ENCODE measurements at places on chromosomes 1 and 21.
A peak's percentile ranks its signal among the peaks of the same experiment; 100 is the strongest.

DNA sequence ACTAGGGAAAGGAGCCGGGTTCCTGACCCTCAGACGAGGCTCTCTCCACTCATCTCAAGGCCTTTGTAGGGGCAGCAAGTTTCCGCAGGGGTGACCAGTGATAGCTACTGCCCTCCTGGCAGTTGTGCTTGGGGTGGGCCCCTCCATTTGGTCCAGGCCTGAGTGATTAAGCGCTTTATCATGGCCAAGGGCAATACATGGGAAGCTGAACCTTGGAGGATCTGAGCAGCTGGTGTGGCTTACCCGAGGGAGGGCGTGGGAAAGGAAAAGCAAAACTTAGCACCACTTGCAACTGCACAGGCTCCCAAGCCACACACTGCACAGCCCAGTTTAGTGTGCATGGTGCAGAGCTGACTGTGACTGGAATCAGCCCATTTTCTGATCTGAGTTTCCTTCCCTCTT is 47.8 kb downstream of the GADD45A start:
- peak; percentile 90 for DNase-seq

- DNase-seq, result no peak
These were observed 19.6 kb downstream of the CAPN8 start for GRCh38 chr1:223645903-223646302.

GRCh38 chr1:172727956-172728603 is 69.2 kb downstream of the FASLG start:
- peak; percentile 2 for DNase-seq

DNA sequence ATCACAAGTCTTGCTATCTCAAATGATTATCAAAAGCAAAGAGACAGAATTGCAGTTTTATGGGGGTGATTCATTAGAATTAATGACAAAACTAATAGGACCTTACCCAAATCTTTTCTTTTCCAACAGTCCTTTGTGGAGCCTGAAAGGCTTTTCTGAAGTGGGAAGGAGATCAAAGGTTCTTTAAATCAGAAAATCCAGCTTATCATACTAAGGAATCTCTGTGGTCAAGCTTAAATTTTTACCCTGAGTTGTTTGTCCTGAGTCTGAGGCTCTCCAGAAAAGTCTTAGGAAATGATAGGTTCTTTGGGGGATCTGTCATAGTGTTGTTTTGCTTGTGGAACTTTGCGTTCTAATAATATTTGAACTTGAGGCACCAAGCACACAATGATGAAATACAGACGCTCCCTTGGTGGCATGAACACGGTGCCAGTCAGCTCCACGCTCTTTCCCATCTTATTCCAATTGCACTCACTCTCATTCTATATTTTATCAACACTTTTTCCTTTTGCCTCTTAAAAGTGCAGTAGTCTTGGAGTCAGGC is 38.0 kb upstream of the COL24A1 start:
- no peak for DNase-seq

DNA sequence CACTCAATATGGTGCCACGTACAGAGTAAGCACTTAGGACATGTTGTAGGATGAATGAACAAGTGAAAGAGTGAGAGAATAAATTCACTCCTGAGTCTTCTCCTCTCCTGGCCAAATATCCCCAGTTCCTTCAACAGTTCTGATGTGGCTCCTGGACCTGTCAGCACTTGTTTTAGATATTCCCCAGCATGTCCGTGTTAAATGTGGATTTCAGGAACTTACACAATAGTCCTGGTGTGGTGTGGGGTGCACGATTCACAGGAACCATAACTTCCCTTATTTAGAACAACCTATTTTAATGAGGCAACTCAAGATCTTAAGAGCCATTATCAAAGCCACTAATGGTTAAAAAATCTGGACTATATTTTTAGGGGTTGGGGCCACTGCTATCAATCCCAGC is 39.0 kb upstream of the MYSM1 start:
- no peak for DNase-seq

- peak; percentile 84 for DNase-seq
These were observed 1.1 kb downstream of the HTR6 start for GRCh38 chr1:19665496-19666465.

- no peak for DNase-seq
These were observed 2.7 kb downstream of the USP25 start for GRCh38 chr21:15732290-15732995.

- no peak for DNase-seq
These were observed 135.3 kb upstream of the EDN2 start for GRCh38 chr1:41619511-41620364.

DNA sequence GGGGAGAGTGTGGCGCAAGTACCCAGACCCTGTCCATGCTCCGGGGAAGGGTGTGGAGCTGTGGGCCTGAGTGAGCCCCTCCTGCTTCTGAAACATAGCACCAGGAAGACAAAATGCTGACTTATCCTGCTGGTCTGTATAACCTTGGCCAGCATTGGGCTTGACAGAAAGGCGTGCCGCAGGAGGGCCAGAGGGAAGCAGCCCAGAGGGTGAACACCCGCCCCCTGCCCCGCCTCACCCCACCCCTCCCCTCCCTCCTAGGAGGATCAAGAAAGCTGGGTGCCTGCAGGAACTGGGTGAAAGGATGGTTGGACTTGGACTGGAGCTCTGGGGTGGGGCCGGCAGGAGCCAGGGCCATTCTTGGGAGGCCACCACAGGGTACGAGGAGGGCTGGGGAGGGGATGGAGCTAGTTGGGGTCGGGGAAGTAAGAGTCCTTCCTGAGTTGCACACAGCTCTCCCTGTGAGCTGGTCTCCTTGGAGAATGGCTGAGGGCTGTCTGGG is 27.1 kb downstream of the PTPRF start:
- no peak for DNase-seq

DNA sequence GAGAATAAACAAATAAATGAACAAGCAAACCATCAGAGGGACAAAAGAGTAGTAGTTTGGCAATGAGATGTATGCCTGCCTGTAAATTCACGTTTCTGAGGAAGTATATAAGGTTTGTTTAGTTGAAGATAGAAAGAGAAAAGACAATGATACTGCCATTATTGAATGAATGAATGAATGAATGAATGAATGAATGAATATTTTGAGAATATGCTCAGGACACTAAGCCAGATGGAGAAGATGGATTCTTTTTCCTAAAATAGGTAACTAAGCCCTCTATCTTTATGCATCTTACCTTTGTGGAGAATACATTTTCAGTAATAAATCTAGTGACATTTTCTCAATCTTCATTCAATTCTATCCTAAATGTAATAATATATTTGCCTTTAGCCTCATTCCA is 49.4 kb downstream of the SLC35A3 start:
- DNase-seq, result no peak

DNA sequence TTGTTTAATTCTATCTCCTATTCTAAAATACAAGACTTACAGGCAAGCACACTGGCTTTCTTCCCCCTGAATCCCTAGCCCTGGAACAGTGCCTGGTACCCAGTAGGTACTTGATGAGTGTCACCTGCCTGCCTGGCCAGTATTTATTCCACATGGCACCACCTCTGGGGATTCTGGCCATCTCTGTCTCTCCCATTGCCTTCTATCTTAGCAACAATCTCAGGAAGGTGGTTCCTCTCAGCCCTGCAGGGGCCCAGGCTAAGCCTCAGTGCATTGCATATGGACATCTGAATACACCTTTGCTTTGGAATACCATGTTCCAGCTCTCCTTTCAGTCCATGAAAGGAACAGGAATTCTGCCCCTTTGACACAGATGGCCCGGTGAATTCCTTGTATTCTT is 81.0 kb downstream of the HIVEP3 start:
- no peak for DNase-seq

GRCh38 chr1:110768605-110769004 is 93.9 kb upstream of the KCNA3 start:
- DNase-seq, result no peak

DNA sequence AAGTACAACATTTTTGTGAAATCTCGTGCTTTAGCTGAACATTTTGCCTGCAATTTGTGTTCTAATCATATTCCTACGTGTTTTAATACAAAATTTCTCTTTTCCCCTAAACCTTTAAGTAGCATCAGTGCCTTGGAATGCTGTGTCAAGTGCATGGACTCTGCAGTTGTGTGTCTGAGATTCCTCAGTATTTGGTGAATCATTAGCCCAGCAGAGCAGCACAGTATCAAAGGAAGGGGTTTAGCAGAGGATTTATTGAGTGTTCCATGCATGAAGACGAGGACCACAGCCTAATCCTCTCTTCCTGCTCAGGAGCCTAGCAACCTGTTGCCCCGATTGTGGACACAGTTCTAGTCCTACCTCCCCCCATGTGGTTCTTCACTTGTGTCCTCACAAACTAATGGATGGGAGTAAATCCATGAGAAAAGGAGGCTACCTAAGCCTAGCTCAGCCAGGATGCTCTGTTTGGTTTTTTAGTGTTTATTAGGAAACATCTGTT is 29.3 kb upstream of the PCP4 start:
- no peak for DNase-seq

DNA sequence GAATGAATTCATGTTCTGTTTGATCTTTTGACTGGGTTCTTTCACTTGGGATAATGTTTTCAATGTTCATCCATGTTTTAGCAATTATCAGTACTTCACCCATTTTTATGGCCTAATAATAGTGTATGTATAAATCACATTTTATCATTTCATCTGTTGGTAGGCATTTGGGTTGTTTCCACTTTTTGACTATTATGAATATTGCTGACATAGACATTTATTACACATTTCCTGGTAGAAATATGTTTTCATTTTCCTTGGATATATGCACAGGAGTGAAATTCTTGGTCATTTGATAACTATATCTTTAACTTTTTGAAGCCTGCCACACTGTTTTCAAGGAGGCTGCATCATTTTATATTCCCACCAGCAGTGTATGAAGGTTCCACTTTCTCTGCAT is 79.8 kb downstream of the AXDND1 start:
- DNase-seq, result no peak

GRCh38 chr1:39129514-39129913 is 75.0 kb upstream of the MACF1 start:
- no peak for DNase-seq

GRCh38 chr1:240094041-240094722 is 2.5 kb downstream of the FMN2 start:
- DNase-seq, result peak; percentile 42

GRCh38 chr1:98028800-98029199 is 108.0 kb upstream of the DPYD start:
- DNase-seq, result no peak

DNA sequence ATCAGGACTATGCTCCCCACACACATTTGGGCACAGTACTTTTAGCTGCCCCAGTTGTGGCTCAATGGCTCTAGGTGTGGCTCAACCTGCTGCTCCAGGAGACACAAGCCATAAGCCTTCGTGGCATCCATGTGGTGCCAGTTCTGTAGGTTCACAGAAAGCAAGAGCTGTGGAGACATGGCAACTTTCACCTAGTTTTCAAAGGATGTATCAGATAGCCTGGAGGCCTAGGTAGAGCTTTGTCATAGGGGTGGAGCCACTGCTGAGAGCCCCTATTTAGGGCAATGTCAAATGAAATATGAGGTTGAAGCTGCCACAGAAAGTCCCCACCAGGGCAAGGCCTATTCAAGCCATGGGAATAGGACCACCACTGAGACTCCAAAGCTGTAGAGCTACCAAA is 210.5 kb downstream of the LMO4 start:
- no peak for DNase-seq

- DNase-seq, result no peak
These were observed 254.8 kb downstream of the LMO4 start for GRCh38 chr1:87583459-87583858.

- peak; percentile 45 for DNase-seq
These were observed 3.1 kb downstream of the ACADM start for GRCh38 chr1:75727571-75727970.

GRCh38 chr1:28411656-28412055 is 42.1 kb downstream of the PHACTR4 start:
- DNase-seq, result no peak

GRCh38 chr1:30267856-30268255 is 455.5 kb downstream of the MATN1 start:
- DNase-seq, result no peak

DNA sequence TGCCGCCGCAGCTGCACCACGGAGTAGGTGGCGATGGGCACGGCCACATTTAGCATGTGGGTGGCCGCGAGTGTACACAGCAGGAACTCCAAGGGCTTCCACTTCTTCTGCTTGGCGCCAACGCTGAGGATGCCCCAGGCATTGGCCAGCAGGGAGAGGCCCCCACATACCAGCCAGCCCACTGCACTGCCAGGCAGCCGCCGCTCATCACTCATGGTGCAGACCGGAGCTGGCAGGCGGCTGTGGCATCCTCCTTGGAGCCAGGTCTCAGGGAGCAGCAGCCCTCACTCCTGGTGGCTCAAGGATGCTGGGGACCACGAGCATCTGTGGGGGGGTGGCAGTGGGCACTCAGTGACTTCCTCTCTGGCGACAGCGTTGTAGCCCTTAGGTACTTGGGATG is 6.2 kb downstream of the GPR153 start:
- DNase-seq, result no peak

- DNase-seq, result no peak
These were observed 24.2 kb downstream of the PCSK9 start for GRCh38 chr1:55063577-55063942.

DNA sequence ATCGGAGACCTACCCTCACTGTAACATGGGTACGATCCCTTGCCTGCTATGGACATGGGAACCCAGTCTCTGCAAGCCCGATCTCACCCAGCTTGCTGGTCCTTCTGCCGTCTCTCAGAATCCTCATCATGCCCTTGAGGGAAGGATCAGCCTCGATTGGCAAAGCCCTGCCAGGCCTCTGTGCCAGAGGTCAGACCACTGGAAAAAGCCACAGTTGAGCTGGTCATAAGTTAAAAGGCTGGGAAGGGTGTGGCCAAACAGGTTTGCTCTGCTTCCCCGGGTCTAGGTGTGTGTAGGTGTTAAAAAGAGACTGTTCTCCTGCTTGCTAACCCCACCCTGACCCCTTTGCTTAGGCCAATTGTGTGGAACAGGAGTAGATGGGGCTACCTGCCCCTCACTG is 19.5 kb upstream of the PADI3 start:
- no peak for DNase-seq

DNA sequence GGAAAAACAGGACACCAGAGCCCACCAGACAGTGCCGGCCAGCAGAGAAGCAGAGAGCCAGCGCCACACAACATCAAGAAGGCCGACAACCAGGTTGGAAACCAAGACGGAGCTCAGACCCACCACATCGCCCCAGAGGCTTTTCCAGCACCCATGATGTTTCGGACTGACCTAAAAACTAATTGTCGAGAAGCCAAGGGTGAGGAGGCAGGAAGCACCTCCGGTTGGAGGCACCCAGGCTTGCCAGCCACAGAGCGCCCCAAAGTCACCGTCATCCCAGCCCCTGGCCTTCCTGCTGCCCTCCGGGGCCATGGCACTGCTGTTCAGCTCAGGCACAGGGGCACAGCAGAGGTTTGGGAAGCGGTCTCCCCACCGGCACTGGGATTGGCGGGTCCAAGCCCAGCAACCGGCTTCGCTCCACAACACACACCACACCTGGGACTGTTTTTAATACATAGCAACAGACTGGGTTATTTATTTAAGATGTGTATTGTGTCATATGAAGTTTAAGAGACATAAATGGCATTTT is 67.2 kb downstream of the SLC37A1 start:
- peak; percentile 68 for DNase-seq

- peak; percentile 94 for DNase-seq
These were observed 226.5 kb downstream of the SDCCAG8 start for GRCh38 chr1:243482141-243483022.

- DNase-seq, result peak; percentile 89
These were observed 53.0 kb downstream of the IER5 start for GRCh38 chr1:181141431-181141910.

- no peak for DNase-seq
These were observed 517.2 kb upstream of the NR5A2 start for GRCh38 chr1:199510314-199510713.

All from osteoblast (primary cell).